CD4-positive, alpha-beta memory T cell (primary cell): ENCODE measurements at places on chromosomes 1 and 21.

GRCh38 chr1:192846950-192847349 lies 38.1 kb downstream of the RGS2 start:
- DNase-seq: no peak

GRCh38 chr1:245541369-245541768 lies 386.6 kb downstream of the KIF26B start:
- DNase-seq: no peak

DNA sequence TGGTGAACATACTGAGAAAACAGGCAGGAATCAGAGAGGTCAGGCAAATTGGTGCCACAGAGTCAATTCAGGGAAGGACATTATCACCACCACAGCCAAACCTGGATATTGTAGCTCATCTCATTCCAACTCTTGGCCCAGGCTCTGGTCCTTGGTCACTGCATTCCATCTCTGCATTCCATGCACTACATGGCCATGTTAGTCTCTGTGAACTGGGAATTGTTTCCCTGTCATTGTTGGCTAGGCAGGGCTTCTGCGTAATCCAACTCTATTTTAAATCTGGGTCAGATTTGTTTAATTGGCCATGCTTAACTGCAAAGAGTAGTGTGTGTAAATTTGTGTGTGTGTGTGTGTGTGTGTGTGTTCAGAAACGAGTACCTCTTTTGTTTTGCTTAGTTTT lies 837.6 kb upstream of the ADAMTS5 start:
- DNase-seq: no peak

DNA sequence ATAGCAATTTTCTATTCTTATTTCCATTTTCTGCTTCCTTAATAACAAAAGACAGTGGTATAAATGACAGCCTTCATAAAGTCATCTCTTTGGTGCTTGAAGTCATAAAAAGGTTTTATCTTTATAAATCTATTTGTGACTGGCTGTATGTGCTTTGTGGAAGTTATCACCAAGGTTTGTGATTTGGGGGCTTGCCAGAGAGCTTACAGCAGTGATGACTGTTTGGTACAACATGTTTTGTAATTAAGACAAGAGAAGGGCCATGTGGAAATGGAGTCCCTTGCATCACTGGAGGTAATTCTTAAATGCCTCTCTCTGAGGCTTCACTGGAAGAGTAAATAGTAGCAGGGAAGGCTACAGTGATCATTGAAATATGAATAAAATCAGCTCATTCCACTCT lies 2.7 kb downstream of the SLC35F3 start:
- DNase-seq: no peak

- no peak for DNase-seq
Measured at GRCh38 chr1:64194168-64195080, 9.0 kb upstream of the UBE2U start.

- DNase-seq: peak; percentile 70
Measured at GRCh38 chr1:23838401-23838866, 13.2 kb upstream of the HMGCL start.

DNA sequence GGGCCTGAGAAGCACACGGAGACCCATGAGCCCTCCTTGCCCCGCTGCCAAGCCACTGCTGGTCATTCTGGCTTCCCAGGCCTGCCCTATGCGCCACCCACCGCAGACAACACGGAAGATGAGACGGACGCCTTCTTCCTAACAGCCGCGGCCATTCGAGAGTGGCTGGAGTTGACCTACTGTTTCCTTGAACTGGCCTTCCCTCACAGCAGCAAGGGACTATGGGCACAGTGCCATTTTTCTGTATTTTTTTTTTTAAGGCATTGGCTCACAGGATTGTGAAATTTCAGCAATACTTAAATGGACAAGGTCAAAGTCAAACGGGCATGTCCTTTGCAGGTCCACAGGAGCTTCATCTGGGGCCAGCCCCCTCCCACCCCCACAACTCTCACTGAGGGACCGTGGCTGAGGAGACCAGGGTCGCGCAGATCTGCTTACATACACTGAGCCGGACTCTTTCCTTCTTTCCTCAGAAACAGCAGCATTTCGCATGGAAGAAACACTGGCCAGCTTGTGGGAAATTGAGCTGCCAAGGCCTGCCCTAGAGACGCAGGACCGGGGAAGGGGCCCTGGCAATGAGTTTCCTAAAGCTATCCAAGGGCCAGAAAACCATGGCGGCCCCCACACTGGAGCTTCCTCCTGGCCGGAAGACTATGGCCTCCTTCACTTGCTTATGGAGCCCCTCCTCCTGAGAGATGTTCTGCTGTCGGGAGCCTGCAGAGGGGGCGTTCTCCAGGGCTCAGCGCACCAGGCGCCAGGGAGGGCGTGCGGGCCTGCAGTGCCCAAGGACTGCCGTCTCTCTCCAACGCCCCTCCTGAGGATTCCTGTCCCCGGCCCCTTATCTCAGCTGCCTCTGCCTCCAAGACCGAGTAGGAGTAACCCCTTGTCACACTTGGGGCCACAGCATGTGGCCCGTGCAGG lies 98.9 kb downstream of the PGBD5 start:
- no peak for DNase-seq

DNA sequence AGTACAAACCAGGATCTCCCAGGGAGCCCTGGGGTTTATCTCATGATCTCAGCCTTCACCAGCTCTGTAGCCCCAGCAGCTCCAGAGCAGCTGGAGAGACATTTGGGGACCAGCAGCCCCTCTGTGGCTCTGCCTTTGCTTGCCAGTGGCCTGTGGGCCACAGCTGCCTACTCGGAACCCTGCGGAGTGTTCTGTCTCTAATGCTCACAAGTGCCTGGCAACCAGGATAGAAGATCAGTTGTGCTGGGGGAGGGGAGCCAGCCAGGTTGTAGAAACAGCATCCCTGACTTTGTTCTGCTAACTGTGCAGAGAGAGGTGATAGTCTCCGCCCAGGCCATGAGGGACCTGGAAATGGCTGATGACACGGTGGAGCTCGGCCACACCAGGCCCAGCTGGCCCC lies 50.9 kb upstream of the KCNJ15 start:
- DNase-seq: no peak

DNA sequence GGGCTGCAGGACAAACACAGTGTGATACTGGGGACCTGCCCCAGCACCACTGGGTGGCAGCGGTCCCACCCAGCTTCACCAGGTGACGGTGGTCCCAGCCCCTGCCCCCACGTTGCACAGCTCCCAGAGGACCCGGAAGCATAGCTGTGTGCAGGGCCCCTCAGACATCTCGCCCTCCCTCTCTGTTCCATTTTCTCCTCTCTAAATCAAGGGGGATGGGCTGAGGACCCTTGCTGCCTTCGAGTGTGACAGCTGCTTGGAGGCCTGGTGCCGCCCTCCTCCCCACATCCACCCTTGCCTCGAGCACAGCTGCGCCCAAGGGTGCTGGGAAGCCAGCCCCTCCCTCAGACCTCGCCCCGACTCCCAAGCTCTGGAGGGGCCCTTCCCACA lies 16.1 kb upstream of the LRRC3 start:
- DNase-seq: no peak

- no peak for DNase-seq
Measured at GRCh38 chr1:147080006-147080661, 92.1 kb downstream of the PRKAB2 start.

DNA sequence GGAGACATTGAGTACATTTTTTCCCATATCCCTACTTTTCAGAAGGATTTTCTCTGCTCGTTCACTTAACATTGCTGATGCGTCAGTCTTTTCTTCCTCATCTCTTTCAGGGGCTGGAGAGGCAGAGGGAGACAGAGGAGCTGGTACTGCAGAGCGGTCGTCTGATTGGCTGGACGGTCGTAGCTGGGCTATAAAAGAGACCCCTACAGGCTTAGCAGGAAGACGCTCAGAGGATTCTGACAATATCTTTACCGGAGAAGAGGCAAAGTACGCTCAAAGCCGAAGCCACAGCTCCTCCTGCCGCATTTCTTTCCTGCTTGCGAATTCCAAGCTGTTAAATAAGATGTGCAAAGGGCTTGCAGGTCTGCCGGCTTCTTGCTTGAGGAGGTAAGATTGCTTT lies at the start of gene RGS4:
Gene RGS4, plus strand, starts transcription at position 220 of the 400 bp plus-strand sequence. Its CDS starts 124 bp downstream, at position 344.
- no peak for DNase-seq

- DNase-seq: no peak
Measured at GRCh38 chr1:8408151-8408839, 90.4 kb downstream of the SLC45A1 start.

- no peak for DNase-seq
Measured at GRCh38 chr1:39940253-39940652, 14.7 kb upstream of the MFSD2A start.

- DNase-seq: no peak
Measured at GRCh38 chr1:86288586-86289147, 107.5 kb downstream of the ODF2L start.

DNA sequence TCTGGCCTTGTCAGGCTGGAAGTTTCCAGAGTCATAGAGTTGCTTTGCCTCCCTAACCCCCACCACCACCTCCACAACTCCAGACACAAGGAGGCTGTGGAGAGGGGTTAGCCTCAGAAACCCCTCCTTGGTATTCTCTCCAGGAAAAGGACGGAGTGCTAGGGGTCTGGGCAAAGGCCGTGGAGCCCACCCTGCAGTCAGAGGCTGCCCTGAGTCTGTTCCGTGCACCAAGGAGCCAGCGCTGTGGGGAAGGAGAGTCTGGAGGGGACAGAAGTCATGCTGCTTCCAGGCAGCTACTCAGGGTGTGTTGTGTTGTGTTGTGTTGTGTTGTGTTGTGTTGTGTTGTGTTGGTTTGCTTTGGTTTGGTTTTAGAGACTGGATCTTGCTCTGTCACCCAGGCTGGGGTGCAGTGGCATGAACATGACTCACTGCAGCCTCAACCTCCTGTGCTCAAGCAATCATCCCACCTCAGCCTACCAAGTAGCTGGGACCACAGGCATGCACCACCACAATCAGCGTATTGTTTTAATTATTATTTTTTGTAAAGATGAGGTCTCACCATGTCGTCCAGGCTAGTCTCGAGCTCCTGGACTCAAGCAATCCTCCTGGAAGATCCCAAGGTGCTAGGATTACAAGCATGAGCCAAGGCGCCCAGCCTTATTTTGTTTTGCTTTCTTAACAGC lies 122.2 kb upstream of the TMEM51 start:
- no peak for DNase-seq

- no peak for DNase-seq
Measured at GRCh38 chr1:215720126-215720525, 153.0 kb downstream of the KCTD3 start.

GRCh38 chr21:30579346-30579745 lies 10.9 kb downstream of the KRTAP22-2 start:
- DNase-seq: no peak

DNA sequence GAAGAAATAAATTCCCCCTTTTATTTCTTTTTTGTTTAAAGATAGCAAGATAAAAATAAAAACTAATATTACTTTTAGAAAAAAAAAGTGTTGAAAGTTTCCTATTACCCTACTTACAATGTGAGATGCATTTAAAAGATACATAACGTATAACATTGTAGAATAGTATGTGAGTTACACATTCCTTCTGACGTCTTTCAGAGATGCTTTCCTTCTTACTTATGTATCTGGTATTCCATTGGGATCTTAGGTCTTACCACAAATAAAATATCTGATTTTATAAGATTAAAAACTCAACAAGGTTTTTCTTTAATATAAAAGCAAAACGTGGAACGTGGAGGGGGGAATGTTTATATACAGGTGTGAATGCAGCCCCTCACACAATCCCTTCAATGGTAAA lies 147.2 kb upstream of the ETS2 start:
- no peak for DNase-seq

DNA sequence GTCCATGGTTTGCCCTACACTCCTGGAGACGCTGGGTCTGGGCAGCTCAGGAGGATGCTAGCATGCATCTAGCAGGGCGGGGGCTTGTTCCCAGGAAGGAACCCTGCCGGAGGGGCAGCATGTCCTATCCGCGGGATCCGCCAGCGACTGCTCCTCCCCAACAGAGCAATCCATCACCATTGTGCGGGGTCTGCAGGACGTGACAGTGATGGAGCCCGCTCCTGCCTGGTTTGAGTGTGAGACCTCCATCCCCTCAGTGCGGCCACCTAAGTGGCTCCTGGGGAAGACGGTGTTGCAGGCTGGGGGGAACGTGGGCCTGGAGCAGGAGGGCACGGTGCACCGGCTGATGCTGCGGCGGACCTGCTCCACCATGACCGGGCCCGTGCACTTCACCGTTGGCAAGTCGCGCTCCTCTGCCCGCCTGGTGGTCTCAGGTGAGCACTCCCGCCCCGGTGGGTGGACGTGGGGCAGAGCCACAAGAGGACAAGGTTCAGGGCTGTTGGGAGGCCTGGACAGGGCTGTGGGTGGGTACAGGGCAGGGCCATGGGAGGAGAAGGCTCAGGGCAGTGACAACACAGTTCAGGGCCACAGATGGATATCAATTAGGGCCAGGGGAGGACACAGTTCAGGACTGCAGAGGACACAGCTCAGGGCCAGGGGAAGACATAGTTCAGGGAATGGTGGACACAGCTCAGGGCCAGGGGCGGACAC lies 71.3 kb downstream of the OBSCN start:
- no peak for DNase-seq

DNA sequence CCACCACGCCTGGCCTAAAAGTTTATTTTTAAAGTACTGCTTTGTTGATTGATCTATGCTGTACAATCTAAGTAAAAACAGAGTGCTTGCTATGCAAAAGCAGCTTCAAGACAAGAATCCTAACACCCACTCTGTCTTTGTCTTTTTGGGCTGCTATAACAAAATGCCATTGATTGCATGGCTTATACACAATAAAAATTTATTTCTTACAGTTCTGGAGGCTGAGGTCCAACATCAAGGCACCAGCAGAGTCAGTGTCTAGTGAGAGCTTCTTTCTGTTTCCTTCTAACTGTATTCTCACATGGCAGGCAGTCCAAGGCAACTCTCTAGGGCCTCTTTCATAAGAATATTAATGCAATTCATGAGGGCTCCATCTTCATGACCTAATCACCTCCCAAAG lies 63.6 kb upstream of the GJA5 start:
- no peak for DNase-seq

GRCh38 chr1:230171356-230172015 lies 104.4 kb downstream of the GALNT2 start:
- no peak for DNase-seq

GRCh38 chr1:228226956-228227791 lies 19.3 kb downstream of the OBSCN start:
- no peak for DNase-seq

- no peak for DNase-seq
Measured at GRCh38 chr1:244050835-244051444, at the start of gene ZBTB18. ZBTB18 (plus strand) TSS chr1:244051283; CDS start chr1:244051432, 149 bp downstream.

DNA sequence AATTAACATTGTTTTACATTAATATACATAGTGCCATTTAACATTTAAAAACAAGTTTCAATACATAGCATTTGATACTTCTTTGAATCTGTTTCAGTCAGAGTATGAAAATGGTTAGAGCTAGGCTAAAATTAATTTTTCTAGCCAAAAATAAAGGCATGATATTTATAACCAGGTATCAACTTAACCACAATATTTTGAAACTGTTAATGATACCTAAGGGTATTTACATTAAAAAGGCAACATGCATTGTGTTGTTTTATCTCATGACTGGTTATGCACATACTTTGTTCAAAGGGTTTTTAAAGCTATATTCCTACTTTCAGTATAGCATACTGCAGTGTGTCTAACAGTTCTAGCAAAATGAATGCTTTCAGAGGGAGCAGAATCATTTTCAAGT lies 130.0 kb downstream of the HS2ST1 start:
- DNase-seq: no peak

GRCh38 chr1:244111027-244111426 lies 59.9 kb downstream of the ZBTB18 start:
- DNase-seq: no peak
